ENCODE measurements at places on chromosomes 11 and 22.

GRCh38 chr11:127182586-127183203, 182.1 kb upstream of the KIRREL3 start:
- DNase-seq: no peak

GRCh38 chr11:93256623-93257022, 58.8 kb upstream of the SLC36A4 start:
- no peak for DNase-seq

DNA sequence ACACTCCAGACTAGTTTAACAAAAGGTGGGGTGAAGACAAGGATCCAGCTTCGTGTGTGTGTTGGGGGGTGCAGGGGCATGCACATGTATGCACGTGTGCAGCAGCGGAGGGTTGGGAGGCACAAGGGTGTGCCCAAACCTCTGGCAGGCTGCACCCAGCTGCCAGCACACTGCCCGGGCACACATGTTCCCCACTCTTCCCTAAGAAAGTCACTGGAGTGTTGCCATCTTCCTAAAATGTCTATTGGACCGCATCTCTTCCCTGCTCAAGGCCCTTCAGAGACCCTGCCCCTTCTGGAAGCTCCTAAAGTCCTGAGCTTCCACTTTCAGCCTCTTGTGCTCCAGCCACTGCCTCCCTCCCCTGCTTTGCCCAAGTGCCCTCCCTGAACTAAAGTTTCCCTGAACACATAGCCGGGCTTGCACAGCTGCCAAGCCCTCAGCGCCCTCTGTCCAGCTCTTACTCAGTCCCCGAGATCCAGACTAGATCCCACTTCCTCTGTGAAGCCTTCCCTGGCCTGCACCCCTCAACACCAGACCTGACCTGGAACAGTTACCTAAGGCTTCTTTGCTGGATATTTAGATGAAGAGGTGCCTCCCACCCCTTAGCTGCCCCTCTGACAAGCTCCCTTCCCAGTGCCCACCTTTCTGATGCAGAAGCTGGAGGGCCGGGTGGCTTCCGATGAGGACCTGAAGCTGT, 6.0 kb downstream of the CFL1 start:
- DNase-seq: no peak

DNA sequence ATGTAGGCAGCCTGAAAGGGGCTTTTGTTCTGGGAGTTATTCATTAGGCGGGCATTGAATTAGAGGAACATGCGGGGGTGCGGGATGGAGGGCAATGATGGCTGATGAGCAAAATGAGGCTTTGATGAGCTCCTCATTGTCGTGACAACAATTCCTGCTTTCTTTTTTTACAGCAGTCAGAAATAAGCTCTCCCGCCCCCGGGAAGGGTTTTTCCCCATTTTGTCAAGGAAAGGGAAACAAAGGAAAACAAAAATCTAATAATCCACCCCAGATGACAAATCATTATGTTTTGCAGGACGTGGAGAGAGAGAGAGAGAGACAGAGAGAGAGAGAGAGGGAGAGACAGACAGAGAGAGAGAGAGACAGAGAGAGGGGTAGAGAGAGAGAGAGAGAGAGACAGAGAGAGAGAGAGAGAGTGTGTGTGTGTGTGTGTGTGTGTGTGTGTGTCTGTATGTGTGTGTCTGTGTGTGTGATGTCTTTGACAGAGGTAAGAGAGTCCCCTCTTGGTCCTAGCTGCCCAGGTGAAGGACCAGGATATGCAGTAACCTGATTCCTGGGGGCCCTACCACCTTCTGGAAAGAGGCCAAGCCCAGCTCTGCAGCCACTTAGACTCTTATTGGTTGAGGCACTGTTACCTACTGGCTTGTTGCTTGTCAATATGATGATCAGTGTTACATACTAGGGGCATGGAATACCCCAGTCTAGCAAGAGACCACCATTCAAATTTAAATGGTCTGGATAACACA, 46.7 kb upstream of the PARVA start:
- peak; percentile 2 for DNase-seq

DNA sequence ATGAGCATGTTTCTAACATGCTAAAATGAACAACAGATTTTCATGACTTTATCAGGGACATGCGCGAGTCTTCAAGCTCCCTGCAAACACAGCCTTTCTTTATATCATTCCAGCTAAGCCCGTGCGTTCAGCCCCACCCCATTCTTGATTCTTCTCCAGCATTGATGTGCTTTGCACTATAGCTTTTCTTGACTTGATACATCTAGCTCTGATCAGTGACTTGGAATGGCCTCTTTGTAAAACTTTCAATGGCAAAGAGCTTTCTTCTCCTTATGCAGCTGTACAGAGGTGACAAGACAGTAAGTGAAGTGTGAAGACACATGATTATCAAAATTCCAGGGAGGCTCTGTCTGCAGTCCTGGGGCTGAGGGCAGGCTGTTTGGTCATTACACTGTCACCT, 561.0 kb downstream of the OPCML start:
- no peak for DNase-seq

DNA sequence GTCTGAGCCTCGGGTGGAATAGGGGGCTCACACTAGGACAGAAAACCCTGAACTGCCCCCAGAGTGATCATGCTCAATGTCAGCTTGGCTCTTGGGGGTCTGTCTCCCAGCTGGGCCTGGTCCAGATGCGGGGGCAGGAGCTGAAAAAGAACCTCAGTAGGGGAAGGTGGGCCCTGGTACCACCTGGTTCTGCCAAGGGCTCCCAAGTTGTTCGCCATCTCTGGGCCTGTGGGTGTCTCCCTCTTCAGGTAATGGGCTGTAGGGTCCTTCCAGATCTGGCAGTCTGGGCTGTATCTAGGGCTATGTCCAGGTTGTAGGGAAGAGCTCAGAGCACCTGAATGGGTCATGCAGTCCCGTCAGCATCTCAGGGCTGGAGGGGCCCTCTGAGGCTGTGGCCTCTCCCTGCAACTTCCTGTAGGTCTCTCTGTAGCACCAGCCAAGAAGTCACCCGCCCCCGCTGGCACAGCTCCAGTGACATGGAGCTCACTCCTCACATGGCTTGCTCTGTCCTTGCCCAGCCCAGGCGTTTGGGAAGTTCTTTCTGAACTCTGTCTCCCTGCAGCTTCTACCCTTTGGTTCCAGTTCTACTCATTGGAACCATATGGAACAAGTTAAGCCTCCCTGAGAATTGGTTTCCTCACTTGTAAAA, 33.0 kb upstream of the SOX10 start:
- DNase-seq: peak; percentile 75

DNA sequence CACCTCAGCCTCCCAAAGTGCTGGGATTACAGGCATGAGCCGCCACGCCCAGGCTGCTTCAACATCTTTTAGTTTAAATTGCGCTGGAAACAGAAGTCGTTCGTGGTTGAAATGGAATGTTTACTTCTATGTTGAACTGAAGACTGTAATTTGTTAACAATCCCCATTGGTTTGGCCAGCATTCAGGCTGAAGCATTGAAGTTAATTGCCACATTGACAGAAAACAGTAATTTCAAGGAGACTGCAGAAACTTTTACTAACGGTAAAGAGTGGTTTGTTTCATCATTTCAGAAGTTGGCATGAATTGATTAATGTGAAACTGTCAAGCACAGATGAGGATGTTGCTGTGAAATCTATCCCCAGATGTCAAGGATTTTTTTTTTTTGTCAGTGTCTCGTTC, 14.2 kb downstream of the AP5B1 start:
- no peak for DNase-seq

DNA sequence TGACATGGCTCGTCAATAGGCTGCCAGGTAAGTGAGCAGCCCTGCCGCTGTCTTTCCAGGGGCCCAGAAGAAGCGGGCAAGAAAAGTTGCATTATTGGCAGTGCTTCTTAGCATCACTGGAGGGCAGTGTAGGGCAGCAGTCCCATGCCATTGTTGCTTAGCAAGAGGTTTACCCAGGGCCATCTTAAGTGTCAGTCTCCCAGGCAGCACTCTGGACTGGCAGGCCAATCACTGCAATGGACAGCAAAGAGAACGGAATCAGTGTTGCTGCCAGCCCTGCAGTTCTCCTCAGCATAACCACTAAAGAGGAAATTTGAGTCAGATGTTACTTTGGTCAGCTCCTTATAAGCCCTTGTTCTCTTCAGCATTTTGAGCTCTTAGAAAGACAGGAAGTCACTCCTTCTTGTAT, 13.4 kb upstream of the GRK2 start:
- peak; percentile 77 for DNase-seq

- no peak for DNase-seq
Measured at GRCh38 chr11:1167751-1168231, 10.0 kb downstream of the MUC5AC start.

- DNase-seq: no peak
Measured at GRCh38 chr22:48588878-48589450, 1238.7 kb downstream of the BRD1 start.

- peak; percentile 11 for DNase-seq
Measured at GRCh38 chr11:65433657-65434056, 11.1 kb downstream of the NEAT1 start.

DNA sequence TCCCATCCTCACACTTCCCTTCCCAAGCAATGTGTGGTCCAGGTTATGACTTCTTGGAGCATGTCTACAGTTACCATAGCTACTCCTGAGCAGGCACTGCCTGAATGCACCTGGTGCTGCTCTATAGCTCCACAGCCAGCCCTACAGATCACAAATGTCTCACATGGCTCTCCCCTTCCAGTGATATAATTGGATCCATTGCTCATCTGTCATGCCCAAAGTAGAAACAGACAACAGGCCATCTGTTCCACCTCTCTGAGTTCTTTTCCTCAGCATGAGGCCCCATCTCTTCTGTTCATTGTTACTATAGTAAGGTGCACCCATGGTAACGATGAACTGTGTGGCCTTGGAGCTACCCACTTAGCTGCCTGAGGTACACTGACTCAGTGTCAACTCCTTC, 320.3 kb upstream of the ZC3H12C start:
- DNase-seq: no peak

- peak; percentile 61 for DNase-seq
Measured at GRCh38 chr11:72683782-72684200, 9.6 kb upstream of the PDE2A start.

- DNase-seq: no peak
Measured at GRCh38 chr22:32044913-32045312, 1.9 kb downstream of the SLC5A1 start.

DNA sequence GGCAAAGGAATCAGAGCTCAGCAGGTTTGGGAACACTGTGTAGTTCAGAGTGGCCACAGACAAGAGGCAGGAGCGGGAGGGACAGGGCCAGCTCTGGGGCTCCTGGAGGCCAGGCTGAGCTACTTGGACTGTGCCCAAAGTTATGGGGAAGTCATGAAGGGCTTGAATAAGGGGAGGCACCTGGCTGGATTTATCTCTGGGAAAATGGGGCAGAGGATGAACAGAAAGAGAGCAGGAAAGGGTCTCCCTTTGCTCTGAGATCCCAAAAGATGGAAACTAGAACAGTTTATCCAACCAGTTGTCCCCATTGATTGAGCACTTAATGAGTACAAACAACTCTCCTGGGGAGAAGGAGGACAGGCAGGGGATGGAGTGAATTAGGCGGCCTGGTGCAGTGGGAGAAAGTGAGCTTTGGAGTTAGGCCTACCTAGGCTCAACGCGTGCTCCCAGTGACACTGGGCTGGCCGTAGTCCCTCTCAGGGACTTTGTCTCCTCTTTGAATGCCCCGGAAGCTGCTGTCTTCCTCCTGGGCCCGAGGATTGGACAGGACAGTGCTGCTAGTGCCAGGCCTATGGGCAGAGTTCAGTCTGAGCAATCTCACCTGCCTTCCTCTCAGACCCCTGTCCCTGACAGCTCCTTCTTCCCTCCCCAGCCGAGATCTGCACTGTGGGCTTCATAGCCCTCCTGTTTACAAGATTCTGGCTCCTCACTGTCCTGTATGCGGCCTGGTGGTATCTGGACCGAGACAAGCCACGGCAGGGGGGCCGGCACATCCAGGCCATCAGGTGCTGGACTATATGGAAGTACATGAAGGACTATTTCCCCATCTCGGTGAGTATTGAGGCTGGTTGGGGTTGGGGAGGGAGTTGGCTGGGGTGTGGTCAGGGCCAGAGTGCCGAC, 2.0 kb downstream of the MOGAT2 start:
- no peak for DNase-seq

DNA sequence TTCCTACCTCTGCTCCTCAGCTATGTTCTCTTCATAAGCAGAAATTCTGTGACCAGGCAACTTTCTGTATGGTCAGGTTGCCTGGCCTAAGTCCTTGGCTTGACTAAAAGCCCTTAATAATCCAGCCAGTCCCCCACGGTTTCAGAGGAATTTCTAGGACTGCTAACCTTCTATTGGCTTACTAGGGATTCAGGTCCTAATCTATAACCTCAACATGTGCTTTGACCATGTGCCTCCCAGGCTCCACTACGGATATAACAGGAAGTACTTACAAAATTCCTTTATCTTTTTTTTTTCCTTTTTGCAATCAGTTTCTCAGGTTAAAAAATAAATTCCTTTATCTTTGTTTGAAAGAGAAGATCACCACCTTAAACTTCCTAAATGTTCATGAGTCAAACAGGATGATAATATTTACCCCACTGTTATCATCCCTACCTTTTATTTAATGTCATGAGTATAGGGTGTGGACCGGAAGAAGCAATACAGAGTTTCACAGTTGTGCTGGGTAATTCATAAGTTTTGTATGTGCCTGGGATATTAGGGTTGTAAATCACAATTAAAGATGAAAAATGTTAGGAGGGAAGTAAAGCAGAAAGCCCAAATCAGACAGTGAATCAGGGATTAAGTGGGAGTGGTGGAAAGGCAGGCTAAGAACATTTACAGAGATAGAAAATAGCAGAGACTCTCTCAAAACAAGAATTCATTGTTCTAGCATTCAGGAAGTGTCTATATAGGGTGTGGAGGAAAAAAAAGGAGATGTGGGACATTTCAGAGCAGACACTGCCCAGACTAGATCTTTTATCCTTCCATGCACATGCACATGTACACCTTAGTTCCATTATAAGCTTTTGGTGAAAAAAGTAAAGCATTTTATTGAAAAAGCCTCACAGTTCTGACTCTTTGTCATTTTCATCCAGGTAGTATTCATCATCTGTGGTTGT, 10.7 kb upstream of the POGLUT3 start:
- no peak for DNase-seq

DNA sequence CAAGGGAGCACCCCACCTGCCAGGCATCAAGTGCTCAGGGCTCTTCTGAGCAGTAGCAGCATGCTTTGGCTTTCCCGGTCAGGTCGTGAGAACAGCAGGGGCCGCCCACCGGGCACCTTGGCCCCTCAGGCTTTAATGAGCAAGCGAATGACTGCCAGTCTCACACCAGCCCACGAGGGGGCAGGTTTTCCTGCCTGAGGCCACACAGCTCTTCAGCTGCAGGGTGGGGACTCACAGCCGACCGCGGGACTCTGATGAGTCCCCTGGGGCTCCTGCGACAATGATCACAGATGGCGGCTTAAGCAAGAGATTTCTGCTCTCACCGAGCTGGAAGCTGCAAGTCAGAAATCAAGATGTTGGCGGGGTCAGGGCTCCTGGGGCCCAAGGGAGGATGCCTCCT, 14.3 kb upstream of the FGF19 start:
- no peak for DNase-seq

- no peak for DNase-seq
Measured at GRCh38 chr22:23381661-23382427, 198.2 kb downstream of the IGLL1 start.

GRCh38 chr11:16846305-16846704, 107.9 kb downstream of the C11orf58 start:
- peak; percentile 24 for DNase-seq

GRCh38 chr22:27804470-27805297, 3.1 kb upstream of the MN1 start:
- DNase-seq: peak; percentile 80

- DNase-seq: peak; percentile 66
Measured at GRCh38 chr11:77444261-77444660, 29.6 kb downstream of the PAK1 start.

GRCh38 chr11:107951155-107951554, 22.9 kb downstream of the RAB39A start:
- no peak for DNase-seq
